ENCODE measurements at places on chromosomes 12 and 14.

GRCh38 chr12:128269181-128269591 lies 2.2 kb downstream of the TMEM132C start:
- DNase-seq = no peak

- DNase-seq = no peak
These were observed 50.7 kb upstream of the MAP1LC3B2 start for GRCh38 chr12:116508145-116509121.

GRCh38 chr14:59919570-59920377 lies at the start of gene LRRC9:
Gene LRRC9, plus strand, starts transcription at chr14:59920144.
- peak; percentile 72 for DNase-seq

GRCh38 chr14:63174760-63175191 lies 29.5 kb upstream of the RHOJ start:
- DNase-seq = peak; percentile 70

GRCh38 chr14:49966971-49967630 lies 74.2 kb downstream of the ARF6 start:
- no peak for DNase-seq

GRCh38 chr14:96876747-96877146 lies 79.6 kb downstream of the VRK1 start:
- no peak for DNase-seq
